Stimulated activated CD4-positive, alpha-beta T cell treated with anti-CD3 and anti-CD28 coated beads, TNF-alpha, amount 100 ng/mL, for 1 hour (primary cell): ENCODE measurements at places on chromosomes 5 and 9.

GRCh38 chr9:127589955-127590370, 22.1 kb upstream of the STXBP1 start:
- DNase-seq = no peak

GRCh38 chr5:150791536-150791935, 13.0 kb downstream of the SMIM3 start:
- no peak for DNase-seq

DNA sequence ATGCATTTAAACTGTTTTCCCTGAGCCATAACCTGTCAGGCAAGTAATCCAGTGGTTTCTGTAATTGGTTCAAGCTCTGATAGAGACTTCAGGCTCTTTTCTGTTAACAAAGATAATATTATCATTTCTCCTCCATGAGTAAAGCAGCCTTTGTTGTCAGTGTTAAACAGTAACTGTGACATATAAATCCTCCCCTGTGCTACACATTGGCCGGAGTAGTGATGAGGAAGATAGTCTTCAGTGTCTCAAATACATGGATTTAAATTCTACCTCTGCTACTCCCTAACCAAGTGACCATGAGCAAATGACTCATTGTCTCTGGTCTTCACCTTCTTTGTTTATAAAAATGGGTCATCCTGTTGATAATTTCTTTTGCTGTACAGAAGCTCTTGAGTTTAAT, 615.5 kb upstream of the CHD1 start:
- no peak for DNase-seq

DNA sequence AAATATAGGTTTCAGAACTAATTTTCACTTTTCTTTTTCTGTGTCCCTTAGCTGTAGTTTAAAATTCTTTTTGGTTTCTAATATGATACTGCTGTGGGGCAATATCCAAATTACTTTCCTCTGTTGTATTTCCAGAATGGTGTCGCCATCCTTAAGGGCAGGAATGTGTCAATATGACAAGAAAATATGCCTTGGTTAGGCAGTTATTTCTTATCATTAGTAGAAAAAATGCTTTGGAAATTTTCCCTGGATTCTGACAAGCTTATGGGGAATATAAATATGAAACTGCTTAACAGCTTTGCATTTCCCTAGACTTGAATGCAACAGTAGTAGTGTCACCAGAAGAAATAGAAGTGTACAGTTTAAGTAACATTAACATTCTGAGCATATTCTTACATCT, 29.4 kb downstream of the ANKRD34B start:
- DNase-seq = no peak
